GM06990 (cell line): ENCODE measurements at places on chromosomes 11 and 22.
A peak's percentile ranks its signal among the peaks of the same experiment; 100 is the strongest.

GRCh38 chr11:57972013-57972367 is 51.7 kb upstream of the OR9Q1 start:
- no peak for DNase-seq

GRCh38 chr11:1208144-1208393 is 14.8 kb upstream of the MUC5B start:
- DNase-seq: no peak

- DNase-seq: no peak
These were observed 5.3 kb upstream of the PSMC3 start for GRCh38 chr11:47431356-47432083.

- DNase-seq: no peak
These were observed 497.0 kb upstream of the TENM4 start for GRCh38 chr11:79937676-79938334.

DNA sequence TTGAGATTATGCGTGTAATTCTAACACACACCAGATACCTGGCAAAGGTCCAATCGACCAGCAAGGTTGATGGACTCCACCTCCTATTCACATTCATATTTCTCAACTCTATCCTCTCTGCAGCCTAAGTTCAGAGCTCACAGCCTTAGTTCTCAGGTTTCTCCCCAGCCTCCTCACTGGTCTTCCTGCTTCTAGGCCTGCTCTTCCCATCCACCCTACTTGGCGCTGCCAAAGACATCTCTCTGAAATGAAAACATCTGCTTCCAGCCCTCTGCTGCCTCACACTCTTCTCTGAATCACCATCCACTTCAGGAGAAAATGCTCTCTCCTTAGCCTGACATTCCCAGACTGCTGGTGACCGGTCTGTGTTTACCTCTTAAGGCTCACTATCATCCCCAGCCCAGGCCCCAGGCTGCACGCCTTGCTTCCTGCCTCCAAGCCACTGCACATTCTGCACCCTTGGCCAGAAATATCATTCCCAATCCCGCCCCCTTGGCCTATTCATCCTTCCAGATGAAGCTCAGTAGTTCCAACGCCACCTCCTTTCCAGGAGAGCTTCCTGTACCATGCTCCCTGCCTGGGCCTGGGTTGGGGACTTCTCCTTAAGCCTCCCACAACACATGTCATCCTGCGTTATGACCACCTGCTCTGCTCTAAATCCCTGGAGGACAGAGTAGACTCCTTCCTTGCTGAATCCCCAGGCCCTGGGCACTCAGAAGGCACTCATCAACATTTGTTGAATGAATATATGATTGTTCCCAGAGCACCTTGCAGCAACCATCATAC is 3.5 kb downstream of the ARRB1 start:
- no peak for DNase-seq

DNA sequence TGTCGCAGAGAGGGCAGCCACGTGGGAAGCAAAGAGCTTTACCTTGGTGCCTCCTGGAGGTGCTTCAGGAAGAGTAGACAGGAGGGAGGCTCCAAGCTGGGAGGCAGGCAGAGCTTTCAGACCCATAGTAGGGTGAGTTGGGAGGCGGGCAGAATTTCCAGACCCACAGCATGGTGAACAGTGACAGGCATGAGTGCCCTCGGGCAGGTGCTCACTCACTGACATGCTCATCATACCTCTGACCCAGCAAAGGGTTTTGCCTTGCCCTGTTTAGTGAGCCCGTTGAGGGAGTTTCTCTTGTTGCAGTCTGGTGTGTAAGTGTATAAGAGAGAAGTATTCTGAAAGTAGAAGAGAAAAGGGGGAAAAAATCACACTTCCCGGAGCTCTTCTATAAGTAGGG is 86.4 kb upstream of the NTM start:
- DNase-seq: no peak

- DNase-seq: no peak
These were observed 26.2 kb upstream of the GAL start for GRCh38 chr11:68658097-68658496.

- peak; percentile 88 for DNase-seq
These were observed 651 bp upstream of the ARL2 start for GRCh38 chr11:65013130-65013887.

- DNase-seq: no peak
These were observed 53.7 kb downstream of the CD6 start for GRCh38 chr11:61024938-61025820.

DNA sequence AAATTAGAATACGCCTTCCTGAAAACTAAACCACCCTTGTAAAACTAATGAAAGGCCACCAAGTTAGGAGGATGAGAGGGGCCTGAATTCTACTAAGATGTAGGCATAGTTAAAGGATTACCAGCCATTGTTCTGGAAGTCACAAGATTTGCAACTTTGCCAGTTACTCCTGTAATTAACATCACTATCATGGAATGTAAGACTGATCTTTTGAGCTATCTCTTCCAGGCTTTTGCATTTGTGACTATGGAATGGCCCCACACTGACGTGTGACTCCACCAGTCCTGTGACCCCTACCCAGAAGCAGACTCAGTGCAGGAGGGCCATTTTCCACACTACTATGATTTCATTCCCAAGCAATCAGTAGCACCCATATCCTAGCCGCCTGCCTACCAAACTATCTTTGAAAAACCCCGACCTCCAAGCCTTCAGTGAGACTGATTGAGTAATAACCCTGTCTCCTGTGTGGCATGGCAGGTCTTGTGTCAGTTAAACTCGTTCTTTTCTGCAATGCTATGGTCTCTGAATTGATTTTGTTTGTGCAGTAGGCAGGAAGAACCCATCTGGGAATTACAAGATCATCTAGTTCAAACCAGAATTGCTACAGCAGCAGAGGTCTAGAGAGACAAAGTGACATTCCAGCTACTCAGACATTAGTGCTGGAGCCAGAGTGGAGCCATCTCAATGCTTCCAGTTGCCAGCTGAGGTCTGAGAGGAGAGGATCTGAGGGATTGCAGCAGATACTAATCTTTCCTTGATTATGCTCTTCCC is 1.9 kb upstream of the CTSF start:
- DNase-seq: no peak

GRCh38 chr22:20632082-20632481 is 124.7 kb downstream of the MED15 start:
- DNase-seq: no peak

GRCh38 chr22:24051568-24051967 is 40.5 kb downstream of the CABIN1 start:
- DNase-seq: no peak

GRCh38 chr11:109423466-109424190 is 1.6 kb downstream of the C11orf87 start:
- DNase-seq: peak; percentile 5

DNA sequence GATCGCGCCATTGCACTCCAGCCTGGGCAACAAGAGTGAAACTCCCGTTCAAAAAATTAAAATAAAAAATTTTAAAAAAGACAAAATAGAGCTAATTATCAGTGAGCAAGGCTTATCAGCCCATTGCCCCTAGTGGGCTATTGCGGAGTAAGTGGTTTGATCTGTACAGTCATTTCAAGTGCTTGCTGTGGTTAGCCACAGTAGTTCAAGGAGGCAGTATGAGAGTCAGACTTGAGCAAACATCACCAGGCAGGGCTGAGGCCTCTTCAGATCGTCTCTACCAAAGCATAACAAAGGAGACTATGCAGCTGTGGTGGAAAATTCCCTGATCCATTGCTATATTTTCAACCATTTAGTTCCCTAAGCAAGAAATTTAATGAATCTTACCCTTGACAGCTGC is 4.3 kb upstream of the SBF2 start:
- peak; percentile 55 for DNase-seq

DNA sequence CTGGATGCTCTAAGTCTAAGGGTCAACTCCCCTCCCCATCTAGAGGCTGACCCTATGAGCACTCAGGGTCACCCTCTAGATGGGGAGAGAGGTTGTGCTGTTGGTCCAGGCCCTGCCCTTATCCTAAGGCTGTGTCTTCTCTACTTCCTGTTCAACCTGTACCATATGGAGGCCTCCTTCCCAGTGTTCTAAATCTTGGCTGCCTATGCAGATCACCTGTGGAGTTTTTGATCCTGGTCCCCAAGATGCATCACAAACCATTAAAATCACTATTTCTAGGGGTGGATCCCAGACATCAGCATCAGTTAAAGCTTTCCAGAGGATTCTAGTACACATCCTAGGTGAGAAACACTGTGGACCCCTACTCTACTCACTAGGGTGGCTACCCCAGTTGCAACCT is 26.2 kb downstream of the LARGE1 start:
- no peak for DNase-seq

- no peak for DNase-seq
These were observed 30.6 kb downstream of the LMO1 start for GRCh38 chr11:8232849-8233606.

- no peak for DNase-seq
These were observed 64.1 kb upstream of the CARD18 start for GRCh38 chr11:105203569-105204240.

GRCh38 chr22:39512026-39512425 is 8.3 kb upstream of the ATF4 start:
- DNase-seq: no peak

GRCh38 chr11:40513281-40513680 is 946.2 kb downstream of the LRRC4C start:
- no peak for DNase-seq

GRCh38 chr11:72333661-72334060 is 89.7 kb upstream of the PHOX2A start:
- DNase-seq: no peak

GRCh38 chr11:117771197-117771596 is 25.8 kb downstream of the DSCAML1 start:
- no peak for DNase-seq

- no peak for DNase-seq
These were observed 5.7 kb downstream of the KCNQ1 start for GRCh38 chr11:2450321-2451041.

DNA sequence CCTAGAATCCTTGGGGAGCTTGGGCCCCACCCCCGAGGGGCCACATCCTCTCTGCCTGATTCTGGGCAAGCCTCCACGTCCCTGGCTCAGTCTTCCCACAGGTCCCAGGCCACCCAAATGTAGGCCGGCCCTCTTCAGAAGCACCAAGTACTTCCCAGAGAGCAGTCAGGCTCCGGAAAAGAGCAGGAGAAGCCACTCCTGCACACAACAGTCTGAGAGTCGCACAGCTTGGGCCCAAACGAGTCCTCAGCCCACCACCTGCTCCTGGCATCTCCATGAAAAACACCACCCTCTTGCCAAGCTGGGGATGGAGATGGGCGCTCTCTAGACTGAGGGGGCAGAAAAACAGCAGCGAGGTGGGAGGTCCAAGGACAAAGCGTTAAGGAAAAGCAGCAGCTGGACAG is 15.4 kb downstream of the EHD1 start:
- DNase-seq: no peak

DNA sequence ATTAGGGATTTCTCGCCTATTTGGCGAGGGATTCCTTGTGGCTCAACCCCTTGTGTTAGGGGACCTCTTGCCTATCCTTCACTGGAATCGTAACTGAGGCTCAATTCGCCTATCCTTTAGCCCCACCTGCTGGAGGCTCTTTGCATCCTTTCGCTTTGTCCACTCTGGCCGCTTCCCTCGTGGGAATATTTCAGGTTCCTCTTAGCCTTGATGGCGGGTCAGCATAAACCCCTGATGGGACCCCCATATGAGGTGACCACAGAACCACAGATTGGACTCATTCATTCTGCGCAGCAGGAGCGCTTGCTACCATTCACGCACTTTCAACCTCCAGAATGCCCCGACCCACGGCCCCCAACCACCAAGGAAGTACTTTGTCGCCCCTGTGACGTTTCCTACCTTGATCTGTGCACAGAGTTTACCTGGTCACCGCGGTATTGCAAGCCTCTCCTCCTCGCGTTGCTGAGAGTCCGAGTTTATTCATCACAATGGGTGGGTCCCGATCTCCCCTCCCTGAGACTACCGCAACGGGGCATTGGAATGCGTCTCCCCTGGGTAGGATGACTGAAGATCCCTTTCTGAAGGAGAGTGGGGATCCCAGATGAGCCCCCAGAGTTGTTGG is at the start of gene OR52N2:
Gene OR52N2, plus strand, starts transcription at position 425 of the 622 bp plus-strand sequence. CDS start 11,412 bp downstream, outside the sequence.
- peak; percentile 16 for DNase-seq

- no peak for DNase-seq
These were observed 44.8 kb upstream of the ANO3 start for GRCh38 chr11:26287067-26287518.

- no peak for DNase-seq
These were observed 39.0 kb upstream of the MMP20 start for GRCh38 chr11:102664001-102664752.

DNA sequence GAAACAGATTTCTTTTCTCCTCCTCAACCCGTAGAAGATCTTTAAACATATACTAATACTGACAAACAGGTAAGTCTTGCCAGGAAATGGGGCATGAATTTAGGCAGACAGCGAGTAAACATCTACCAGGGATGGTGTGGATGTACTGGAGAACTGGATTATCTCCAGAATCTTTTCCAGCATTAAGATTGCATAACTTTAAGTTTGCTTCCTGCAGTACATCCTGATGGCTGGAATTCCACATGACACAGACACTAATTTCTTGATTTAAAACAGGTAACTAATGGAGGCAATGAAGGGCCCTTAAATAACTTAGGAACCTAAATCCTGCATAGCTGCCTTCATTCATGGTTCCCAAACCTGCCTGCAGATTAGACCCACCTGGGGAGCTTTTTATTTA is 40.7 kb downstream of the JHY start:
- DNase-seq: no peak

- no peak for DNase-seq
These were observed 505.4 kb downstream of the NELL1 start for GRCh38 chr11:21174781-21175180.

- DNase-seq: no peak
These were observed 11.0 kb upstream of the MTFP1 start for GRCh38 chr22:30414525-30415047.
